ENCODE measurements at places on chromosomes 7 and 10.

GRCh38 chr10:77710081-77710551 lies 72.5 kb upstream of the KCNMA1 start:
- DNase-seq: no peak

DNA sequence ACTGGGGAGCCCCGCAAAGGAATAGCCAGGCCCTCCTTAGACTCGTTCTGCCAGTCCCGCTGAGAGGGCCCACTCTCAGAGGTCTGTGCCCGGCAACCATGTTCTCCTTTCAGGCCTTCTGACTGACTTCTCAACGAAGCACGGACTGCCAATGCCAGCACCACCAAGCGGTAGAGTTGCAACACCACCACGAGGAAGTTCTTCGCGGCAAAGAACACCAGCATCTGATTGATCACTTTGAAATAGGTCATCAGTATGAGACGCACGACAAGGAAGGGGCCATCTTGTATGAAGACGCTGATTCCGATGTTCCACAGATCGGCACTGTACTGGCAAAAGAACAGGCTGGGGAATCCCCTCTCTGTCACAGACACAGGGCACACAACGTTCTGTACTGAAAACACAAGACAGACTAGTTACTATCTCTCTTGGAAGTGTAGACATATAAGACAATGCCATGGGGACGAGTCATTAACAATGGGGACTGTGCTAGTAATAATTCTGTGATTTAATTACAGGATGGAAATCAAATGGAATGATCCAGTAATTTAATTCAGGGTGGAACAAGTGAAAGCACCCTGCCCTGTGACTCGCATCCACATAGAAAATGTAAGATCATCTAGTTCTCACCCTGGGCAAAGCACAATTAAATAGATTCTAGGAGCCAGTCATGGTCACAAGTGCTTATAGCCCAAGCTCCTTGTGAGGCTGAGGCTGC lies 42.7 kb downstream of the TMEM26 start:
- no peak for DNase-seq

GRCh38 chr10:16195178-16195769 lies 241.5 kb upstream of the PTER start:
- no peak for DNase-seq

GRCh38 chr7:150417863-150418262 lies 32.6 kb upstream of the GIMAP8 start:
- no peak for DNase-seq

- no peak for DNase-seq
Measured at GRCh38 chr7:131147604-131148003, 180.1 kb upstream of the MKLN1 start.

DNA sequence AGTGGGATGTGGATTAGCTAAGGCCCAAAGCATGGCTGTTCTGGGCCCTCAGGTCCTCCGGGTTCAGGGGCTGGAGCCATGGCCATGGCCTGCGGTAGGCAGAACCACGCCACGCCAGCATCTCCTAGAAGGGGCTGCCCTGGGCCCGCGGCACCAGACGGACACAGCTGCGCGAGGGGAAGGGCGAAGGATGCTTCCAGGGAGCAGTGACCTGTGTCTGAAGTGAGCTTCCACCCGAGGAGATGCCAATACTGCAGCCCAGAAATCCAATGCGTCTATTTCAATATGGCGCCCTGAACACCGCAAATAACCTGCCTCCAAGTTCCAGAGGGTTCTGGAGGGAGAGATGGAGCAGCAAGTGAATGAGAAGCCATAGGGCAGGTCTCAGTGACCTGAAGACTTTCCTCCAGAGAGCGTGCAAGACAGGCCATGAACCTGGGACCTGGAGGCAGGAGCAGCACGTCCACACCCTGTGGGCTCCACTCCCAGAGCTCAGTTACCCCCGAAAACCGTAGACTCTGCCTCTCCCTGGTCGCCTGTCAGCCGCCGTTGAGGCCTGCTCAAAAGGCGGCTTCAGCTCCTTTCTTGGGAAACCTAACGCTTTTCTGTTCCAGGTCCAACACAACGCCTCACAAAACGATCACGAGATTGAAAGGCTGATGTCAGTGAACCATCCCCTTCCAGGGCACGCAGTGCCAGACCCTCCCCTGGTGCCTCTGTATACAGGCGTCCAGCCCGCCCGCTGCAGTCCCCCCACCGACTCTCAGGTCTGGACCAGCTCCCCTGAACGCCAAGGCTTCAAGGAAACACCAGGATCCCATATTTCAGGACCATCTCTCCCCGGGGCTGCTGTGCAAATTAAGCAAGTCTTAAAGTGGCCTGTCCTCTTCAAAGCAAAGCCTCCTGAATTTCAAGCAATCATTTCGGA lies 37.4 kb downstream of the AMZ1 start:
- no peak for DNase-seq

DNA sequence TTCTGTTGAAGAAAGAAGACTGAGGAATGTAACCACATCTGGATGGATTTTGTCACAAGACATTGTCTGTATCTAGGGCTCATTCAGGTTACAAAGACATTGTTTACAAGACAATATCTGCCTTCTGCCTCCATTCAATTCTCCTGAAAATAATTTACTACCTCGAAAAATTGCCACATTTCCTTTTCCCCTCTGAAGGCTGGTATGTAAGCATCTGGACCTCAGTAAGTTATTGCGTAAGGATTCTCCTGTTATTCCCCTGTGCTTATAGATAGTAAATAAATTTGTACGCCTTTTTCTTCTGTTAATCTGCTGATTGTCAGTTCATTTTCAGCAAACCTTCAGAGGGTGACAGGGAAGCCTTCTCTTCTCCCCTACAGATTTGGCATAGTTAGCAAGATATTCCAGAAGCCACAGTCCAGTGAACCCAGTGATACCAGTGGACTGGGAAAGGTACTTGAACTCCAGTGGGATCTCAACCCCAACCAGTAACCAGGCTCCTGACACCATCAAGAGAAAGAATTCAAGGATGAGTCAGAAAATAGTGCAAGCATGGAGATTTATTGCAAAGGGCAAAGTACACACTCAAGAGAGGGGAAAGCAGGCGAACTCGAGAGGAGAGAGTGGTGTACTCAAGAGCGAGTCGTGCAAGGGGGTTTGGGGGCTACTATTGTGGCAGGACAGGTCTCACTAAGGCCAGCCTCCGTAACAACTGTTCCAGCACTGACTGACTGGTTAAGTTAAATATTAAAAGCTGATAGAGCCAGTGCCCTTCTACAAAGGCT lies 706.9 kb upstream of the GHITM start:
- no peak for DNase-seq

DNA sequence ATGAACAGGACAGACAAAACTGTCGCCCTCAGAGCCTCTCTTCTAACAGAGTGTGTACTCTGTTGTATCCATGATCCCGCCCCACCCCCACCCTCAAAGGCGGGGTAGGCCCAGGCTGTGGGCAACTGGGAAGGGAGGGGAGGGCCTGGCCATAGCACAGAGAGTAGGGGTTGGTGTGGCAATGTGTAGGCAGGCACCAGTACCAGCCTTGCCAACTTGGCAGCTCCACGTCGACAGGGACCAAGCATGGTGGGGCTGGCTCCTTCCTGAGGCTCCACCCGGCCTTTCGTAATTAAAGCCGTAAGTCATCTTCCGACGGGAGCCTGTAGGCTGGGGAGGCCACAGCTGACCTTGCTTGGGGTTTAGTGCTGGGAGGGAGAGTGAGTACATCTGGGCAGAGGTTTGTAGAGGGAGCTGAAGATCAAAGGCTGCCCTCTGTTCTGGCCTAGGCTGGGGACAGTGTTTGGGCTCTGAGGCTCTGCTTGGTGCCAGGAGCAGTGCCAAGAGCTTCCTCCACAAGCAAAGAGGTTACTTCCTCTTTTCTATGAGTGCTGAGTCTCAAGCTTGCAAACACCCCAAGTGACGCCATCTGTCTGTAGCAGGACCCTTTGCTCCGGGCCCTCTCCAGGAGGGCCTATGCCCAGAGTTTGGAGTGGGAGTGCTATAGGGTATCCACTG lies 121.6 kb downstream of the C10orf105 start:
- DNase-seq: no peak

- no peak for DNase-seq
Measured at GRCh38 chr7:64612452-64612851, 49.6 kb upstream of the ZNF680 start.
